SHP77 treated with DMSO at 0.1 percent for 48 hours (cell line): ENCODE measurements at places on chromosomes 11 and 22.

GRCh38 chr11:62889484-62890437, 9.1 kb downstream of the SLC3A2 start:
- DNase-seq = no peak

DNA sequence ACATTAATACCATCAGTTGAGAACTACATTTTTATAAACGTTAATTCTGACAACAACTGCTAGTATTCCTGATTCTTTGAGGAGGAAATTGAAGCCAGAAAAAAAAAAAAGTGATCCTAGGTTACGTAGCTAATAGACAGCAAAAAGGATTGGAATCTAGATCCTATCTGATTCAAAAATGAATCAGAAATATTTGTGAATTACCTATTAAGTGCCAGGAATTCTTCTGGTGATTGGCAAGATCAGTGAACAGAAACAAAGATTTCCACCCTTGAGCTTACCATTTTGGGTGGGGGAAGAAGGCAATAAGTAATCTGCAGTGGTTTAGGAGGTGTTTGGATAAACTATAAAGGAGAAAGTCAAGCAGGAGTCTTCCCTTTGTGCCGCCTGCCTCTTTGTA, 63.9 kb upstream of the LARGE1 start:
- DNase-seq = no peak

DNA sequence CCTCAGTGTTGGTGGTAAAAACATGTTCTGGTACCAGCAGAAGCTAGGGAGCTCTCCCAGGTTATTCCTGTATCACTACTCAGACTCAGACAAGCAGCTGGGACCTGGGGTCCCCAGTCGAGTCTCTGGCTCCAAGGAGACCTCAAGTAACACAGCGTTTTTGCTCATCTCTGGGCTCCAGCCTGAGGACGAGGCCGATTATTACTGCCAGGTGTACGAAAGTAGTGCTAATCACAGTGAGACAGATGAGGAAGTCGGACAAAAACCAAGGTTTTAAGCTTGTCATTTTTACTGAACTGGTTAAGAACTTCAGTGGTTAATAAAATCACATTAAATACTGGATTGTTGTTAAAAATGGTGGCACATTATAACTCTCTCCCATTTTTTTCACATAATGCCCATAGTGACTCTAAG, 42.6 kb upstream of the VPREB1 start:
- no peak for DNase-seq

GRCh38 chr11:130916910-130917309, 631 bp upstream of the SNX19 start:
- DNase-seq = no peak

- no peak for DNase-seq
These were observed 34.2 kb downstream of the MRGPRD start for GRCh38 chr11:68946416-68947090.

- DNase-seq = no peak
These were observed 148.7 kb upstream of the B3GAT1 start for GRCh38 chr11:134560566-134561330.

DNA sequence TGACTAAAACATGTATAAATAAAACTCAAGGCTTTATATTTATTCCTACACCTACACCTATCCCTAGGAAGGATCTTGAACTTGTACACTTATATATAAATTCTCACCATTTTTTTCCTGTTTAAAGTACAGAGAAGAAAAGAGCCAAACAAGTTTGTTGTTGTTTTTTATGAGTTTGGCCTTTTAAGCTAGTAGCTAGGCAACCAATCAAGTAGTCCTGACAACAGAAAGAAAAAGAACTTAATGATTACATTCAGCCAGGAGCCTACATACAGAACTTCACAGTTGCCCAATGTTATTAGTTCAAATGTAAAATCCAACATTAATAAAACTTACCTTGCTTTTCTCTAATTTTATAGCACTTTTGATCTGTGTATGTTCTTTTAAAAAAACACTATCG, 316.2 kb downstream of the SOX6 start:
- DNase-seq = no peak

- peak; percentile 56 for DNase-seq
These were observed 62.7 kb downstream of the STK33 start for GRCh38 chr11:8531312-8531711.

- DNase-seq = no peak
These were observed 106.2 kb downstream of the PARVA start for GRCh38 chr11:12483604-12484003.

DNA sequence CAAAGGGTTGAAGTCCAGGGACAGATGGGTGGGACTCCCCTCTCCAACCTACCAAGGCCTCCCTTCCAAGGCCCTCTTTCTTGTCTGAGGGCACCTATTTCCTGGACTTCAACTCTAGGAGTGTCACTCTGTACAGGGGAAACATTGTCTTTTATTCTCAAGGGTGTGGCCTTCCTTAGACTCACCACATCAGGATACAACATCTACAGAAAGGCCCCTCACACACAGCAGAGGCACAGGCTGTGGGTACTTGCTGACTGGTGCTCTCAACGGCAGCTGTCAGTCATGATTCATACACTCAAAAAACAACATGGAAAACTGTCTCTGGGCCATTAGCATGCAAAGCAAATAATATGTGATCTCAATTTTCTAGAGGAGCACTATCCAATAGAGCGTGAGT, 78.0 kb downstream of the RCN1 start:
- no peak for DNase-seq

DNA sequence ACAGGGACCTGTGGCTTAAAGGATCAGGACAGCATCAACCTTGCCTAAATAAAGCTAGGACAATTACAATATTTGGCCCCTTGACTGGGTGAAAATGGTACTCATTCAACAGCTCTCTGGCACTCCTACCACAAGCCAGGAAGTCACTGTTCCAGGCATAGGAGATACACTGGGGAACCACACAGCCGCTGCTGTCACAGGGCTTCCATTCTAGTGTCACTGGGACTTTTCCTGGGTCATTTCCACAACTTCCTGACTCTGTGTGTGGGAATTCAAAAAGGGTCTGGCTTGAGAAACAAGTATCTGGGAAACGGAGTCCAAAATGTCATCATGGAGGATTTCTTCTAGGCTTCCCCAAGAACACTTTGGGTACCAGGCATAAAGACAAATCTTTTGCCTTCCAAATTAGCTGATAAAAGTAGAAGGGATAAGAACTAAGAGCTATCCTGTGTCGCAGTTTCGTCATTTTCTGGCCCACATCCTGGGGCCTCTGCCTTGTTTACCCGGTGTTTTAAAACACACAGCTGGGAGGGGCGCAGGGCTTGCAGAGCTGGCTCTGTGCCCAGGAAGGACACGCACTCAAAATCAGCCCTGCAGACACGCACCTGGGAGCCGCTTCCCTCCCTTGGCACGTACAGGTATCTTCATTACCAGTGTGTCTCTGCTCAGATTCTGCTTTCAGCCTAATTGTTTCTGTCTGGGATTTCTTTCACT, 38.0 kb downstream of the TMEM45B start:
- DNase-seq = peak; percentile 78

GRCh38 chr22:18968011-18968749, 32.1 kb upstream of the PRODH start:
- no peak for DNase-seq

DNA sequence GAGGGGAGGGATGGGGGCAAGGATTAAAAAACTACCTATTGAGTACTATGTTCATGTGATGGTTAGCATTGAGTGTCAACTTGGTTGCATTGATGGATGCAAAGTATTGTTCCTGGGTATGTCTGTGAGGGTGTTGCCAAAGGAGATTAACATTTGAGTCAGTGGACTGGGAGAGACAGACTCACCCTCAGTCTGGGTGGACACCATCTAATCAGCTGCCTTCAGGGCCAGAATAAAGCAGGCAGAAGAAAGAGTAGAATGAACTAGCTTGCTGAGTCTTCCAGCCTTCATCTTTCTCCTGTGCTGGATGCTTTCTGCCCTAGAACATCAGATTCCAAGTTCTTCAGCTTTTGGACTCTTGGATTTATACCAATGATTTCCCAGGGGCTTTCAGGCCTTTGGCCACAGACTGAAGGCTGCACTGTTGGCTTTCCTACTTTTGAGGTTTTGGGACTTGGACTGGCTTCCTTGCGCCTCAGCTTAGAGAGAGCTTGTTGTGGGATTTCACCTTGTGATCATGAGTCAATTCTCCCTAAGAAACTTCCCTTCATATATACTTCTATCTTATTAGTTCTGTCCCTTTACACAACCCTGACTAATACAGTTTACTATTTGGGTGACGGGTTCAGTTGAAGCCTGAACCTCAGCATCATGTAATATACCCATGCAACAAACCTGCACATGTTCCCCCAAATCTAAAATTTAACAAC, 70.2 kb downstream of the MTNR1B start:
- no peak for DNase-seq

DNA sequence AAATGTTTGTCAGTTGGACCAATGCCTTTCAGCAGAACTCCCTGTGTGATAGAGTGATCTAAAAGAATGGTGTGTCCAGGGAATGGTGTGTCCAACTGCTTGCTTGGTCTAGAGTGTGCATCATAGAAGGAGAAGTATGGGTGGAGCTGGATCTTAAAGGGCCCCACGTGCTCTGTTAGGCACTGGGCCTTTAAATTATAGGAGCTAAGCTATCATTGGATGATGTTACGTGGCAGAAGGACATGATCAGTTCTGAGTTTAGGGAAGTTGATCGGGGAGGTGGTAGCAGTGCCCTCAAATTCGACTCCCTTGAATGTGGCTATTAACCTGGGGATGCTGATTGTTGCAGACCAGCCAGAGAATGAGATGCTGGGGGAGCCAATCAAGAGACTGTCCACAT, 16.4 kb downstream of the STX3 start:
- no peak for DNase-seq

- DNase-seq = no peak
These were observed 33.7 kb downstream of the DAGLA start for GRCh38 chr11:61713906-61714305.

DNA sequence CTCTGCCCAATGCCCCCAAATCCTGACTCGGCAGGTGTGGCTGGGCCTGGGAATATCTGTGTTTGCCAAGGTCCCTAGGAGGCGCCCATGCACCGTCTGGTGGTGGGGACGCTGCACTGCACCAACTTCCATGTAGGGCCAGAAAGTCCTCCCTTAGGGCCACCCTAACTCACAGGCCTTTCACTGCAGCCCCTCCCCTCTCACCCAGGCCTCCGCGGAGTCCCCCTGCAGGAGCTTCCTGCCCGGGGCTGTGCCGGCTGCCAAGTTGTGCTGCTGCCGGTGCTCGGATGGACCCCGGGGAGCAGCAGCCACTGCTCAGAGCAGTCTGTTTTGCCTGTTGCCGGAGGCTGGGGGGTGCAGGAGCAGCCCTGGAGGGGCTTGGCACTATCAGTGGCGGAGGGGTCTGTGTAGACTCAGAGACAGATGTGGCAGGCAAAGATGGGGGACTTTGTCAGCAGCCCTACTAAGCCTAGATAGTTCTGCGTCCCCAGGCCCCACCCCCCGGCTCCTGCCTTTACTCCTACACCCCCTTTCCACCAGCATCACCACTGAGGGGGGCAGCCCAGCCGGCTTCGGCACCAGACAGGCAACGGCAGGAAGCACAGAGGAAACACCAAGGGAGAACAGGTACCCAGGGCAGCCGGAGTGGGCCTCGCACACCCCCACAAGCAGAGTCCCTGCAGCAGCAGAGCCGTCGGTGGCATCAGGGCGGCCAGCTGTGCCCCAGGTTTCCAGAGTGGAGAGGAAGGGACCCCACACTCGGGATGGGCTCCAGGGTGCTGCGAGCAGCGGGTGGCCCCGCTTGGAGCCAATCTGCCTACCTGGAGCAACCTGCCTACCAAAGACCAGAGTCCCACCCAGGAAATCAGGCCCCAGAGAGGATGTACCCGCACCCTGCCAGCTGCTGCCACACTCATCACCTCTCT, 124.3 kb downstream of the TRIM29 start:
- DNase-seq = no peak

GRCh38 chr22:19122143-19122751, at the start of gene DGCR2:
DGCR2 (minus strand) TSS chr22:19122412; CDS start chr22:19122206, 206 bp downstream.
- peak; percentile 71 for DNase-seq

- no peak for DNase-seq
These were observed 17.3 kb downstream of the DENND5A start for GRCh38 chr11:9247863-9248262.

- DNase-seq = no peak
These were observed 11.0 kb upstream of the NECTIN1 start for GRCh38 chr11:119739975-119740374.

DNA sequence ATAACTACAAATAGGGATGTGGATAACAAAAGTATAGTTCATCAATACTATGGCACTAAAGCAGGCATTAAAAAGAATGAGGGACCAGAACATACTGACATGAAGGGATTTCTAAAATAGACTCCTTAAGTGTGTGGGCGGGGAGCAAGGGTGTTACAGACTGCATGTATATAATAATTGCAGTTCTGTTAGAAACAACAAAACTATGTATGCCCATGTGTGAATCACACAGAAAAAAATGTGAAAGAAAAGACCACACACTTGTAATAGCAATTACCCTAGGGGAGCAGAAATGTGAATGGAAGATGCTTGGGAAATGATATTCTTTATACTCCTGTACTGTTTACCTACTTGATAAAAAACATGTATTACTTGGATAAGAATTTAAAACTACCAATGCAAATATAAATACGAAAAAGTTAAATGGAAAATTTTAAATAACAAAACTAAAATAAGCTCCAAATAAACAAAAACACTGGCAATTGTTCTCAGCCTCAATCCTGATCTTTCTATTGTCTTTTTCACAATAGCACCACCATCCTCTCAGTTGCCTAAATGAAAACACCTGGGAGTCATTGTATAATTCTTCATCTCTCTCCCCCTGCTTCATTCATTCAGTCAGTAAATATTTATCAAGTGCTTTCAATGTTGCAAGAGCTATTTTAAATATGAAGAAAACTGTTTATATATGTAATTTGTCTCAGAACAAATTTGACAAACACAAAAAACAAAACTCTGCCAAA, 129.8 kb downstream of the FCHSD2 start:
- no peak for DNase-seq

- peak; percentile 21 for DNase-seq
These were observed 2.1 kb downstream of the METTL15 start for GRCh38 chr11:28110108-28110820.
